ENCODE measurements at places on chromosomes 7 and 10.

GRCh38 chr7:155918720-155919390 lies 106.6 kb upstream of the SHH start:
- DNase-seq: no peak

- DNase-seq: no peak
Observed at GRCh38 chr10:69382382-69383117, 34.2 kb downstream of the TACR2 start.

DNA sequence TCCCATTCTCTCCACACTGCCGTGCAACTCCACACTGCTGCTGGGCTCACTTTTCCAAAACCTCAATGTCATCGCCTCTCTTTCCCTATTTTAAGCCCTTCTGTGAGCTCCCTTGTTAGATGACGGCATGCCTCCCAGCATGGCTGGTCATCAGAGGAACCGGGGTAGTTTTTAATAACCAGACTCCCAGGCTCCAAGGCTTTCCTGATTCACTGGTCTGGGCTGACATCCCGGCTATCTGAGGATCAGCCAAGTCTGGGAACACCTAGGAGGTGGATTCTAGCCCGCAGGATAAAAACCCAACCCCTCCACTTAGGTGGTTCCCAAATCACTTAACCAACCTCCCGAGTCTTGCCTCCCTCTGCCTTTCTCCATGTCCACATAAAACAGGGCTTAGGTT lies 295.4 kb upstream of the FZD8 start:
- DNase-seq: no peak

- DNase-seq: no peak
Observed at GRCh38 chr10:88299787-88300186, 283.3 kb downstream of the RNLS start.

GRCh38 chr7:2106440-2106839 lies 126.3 kb downstream of the MAD1L1 start:
- no peak for DNase-seq

GRCh38 chr7:157210682-157211081 lies 72.0 kb downstream of the UBE3C start:
- no peak for DNase-seq

GRCh38 chr10:10911471-10911921 lies 106.2 kb upstream of the CELF2 start:
- DNase-seq: no peak

GRCh38 chr10:108789336-108789735 lies 1134.0 kb downstream of the XPNPEP1 start:
- DNase-seq: no peak

DNA sequence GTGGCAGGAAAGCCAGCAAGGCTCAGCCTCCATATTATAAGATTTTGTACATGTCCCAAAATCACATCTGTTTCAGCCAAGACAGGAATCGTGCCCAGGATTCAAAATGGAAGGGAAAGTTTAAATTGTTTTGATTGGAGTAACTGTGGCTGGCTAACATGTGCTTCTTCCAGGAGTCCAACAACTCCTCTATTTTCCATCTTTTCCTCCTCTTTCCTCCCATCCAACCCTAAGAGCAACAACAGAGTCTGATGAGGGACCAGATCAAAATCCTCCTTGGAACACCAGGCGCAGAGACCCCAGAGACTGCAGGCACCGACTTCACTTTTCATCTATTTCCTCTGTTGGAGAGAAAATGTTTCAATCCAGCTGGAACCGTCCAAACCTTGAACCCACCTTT lies 36.0 kb upstream of the SVIL start:
- DNase-seq: no peak

GRCh38 chr10:5818894-5819293 lies 5.7 kb upstream of the GDI2 start:
- peak; percentile 45 for DNase-seq

- peak; percentile 74 for DNase-seq
Observed at GRCh38 chr7:30800785-30801252, 29.6 kb downstream of the MINDY4 start.

DNA sequence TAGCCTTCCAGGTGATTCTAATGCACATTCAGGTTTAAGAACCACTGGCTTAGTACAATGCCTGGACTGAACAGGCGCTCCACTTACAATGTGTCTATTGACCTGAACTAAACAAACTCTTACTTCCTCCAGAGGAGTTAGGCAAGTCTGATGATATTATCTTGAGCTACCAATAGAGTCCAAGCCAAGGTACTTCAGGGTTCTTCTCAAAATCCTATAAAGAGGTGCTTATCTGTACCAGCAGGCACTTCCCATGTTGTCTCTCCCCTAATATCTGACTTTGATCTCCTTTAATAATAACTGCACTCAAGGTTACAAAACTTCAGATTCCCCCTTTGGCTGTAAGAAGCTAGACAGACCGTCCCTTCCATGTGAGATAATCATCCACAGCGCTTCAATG lies 157.0 kb upstream of the SVIL start:
- no peak for DNase-seq

- DNase-seq: no peak
Observed at GRCh38 chr10:77287647-77288120, 349.9 kb downstream of the KCNMA1 start.

- DNase-seq: peak; percentile 69
Observed at GRCh38 chr10:89163265-89163995, 43.7 kb downstream of the CH25H start.

DNA sequence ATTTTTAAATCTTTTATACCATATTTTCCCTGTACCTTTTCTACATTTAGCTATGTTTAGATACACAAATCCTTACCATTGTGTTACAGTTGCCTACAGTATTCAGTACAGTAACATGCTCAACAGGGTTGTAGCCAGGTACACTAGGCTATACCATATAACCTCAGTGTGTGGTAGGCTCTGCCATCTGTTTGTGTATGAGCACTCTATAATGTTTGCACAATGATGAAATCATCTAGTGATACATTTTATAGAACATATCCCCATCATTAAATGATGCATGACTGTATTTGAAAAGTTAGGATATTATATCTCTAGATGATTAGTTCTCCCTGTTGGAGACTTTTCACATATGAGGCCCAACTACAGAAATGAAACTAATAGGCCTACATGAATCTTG lies 188.6 kb downstream of the STK31 start:
- no peak for DNase-seq

GRCh38 chr10:132512693-132513345 lies 24.8 kb upstream of the INPP5A start:
- DNase-seq: no peak

DNA sequence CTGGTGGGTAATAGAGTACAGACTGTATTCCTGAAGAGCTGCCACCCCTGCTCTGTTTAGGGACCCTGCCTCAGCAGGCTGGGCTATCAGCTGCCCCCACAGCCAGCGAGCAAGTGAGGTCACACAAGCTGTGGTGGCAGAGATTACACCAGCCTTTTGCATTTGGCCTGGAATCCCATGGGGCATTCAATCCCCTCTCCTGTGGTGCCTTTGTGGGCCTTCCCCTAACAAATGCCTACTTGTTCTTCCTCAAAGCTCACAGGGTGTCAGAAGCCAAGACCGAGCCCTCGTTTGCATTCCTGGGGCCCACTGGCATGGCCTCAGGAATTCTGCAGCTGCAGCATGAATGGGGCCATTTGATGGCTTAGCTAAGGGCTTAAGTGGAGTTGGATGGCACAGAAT lies 212.7 kb upstream of the PHYHIPL start:
- no peak for DNase-seq

- DNase-seq: no peak
Observed at GRCh38 chr10:77795426-77796055, 131.0 kb downstream of the DLG5 start.

DNA sequence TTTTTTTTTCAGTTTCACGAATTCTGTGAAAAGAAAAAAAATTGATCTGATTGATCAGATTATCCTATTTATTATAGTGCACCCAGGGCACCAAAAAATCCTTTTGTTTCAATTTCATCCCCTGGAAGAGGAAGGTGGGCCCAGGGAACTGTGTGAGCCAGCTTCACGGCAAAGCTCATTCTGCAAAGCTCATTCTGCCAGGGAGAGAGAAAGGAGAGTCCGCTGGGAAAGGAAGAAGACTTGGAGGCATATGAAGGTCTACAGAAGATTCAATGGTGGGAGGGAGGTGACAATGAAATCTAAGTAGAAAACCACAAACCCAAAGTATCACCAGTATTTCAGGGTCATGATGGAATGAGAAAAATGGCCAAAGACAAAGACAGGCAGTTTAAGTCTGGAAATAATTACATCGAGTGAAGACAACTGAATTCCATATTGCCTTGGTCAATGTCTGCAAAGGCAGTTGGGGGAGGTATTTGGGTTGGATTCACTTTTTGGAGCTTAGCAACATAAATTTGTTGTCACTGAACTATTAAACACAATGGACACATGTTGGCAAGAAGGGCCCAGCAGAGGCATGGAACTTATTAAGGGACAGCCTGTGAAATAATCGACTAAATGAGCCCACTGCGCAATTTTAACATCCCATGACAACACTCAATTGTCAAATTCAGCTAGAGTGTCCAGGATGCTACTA lies 587.8 kb upstream of the MKI67 start:
- DNase-seq: no peak

GRCh38 chr10:68301301-68301700 lies 30.6 kb upstream of the HNRNPH3 start:
- DNase-seq: no peak

DNA sequence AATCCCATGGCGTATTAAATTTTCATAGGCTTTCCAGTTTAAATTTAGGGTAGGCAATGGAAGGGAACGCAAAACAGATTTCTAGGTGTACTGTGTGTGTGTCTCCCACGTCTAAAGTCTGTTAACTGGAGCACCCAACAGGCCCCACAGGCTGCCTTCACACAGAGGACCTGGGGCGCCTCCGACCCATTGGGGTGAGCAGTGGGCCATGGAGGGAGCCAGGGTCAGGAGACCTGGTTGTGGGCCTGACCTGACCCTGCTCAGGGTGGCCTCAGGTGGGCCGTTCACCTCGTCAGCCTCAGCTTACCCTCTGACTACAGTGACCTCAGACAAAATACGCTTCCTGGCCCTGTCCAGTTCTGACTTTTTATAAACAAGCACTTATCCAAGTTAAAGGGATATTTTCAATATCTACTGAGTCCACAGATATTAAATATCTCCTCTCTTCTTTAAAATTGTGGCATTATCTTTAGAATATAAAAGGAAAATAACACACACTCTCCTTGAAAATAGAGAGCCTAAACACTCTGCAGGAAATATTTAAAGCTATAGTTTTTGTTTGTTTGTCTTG lies 159.6 kb downstream of the EGFR start:
- no peak for DNase-seq

GRCh38 chr10:33211106-33211878 lies 123.2 kb downstream of the NRP1 start:
- DNase-seq: no peak

- peak; percentile 19 for DNase-seq
Observed at GRCh38 chr7:10940704-10941355, 32.8 kb upstream of the PHF14 start.

DNA sequence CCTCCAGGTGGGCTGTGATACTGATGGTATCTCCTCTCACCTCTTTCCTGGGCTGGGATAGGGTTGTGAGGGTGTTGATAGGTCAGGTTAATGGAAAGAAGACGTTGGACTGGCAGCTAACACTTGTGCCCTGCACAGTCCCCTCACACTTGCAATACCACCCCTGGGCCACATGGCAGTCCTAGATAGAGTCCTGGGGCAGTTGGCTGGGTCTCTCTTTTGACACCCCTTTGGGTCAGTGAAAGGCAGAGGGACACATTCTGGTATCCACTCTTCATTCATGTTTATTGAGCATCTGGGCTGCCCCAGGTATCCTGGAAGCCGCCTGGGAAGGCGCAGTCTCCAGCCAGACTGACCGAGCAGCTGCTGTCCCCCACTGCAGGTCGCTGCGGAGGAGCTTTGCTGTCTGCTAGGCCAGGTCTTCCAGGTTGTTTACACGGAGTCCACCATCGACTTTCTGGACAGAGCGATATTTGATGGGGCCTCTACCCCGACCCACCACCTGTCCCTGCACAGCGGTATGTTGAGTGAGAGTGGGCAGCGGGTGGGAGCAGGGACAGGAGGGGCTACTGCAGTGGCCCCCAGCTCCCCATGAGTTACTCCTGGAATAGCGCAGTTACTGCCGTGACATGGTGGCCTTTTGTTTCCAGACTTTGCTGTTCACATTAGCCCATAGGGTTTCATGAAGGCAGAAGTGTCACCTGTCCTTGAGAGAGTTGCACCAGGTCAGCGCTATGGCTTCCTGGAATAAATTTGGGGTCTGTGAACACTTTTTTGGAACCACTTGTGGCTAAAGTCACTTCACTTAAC lies 19.1 kb downstream of the NACAD start:
- no peak for DNase-seq

DNA sequence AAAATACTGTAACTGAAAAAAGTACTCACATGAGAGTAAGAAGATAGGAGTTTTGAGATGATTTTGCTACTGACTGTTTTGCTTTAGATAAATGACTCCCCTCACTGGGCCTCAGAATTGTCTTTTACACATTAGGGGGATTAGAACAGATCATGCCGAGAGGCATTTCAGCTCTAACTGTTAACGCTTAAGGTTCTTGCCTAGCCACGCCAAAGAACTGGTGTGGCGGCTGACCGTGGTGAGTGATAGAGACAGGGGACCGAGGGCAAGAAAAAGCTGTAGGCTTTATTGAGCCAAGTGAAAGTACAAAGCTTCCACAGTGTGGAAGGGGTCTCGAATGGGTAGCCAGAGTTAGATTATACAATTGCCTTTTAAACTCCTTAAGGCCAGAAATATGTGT lies 368.5 kb upstream of the MYO3A start:
- DNase-seq: no peak

DNA sequence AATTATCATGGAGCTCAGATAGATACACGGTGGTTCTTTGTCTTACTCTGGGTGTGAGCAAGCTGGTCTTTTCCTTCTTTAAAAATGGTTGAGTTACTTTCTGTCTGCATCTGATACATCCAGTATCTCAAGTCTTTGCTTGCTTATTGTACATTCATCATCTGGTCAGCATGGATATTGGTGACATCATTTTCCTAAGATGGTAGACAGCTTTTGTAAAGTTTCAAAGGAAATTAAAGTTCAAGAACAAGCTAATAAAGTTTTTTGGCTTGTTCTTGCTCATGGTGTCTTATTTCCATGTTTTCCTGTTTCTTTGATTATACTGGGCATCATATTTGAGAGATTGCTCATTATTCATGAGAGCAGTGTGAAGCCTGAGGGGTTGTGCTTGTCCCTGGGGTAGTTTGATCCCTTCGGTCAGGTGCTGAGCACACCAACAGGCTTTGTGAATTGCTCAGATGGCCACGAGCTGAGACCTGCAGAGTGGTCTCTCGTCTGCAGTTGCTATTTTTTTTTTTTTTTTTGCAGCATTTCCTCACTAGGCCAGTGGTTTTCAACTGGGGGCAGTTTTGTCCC lies 38.5 kb downstream of the MGMT start:
- DNase-seq: no peak

DNA sequence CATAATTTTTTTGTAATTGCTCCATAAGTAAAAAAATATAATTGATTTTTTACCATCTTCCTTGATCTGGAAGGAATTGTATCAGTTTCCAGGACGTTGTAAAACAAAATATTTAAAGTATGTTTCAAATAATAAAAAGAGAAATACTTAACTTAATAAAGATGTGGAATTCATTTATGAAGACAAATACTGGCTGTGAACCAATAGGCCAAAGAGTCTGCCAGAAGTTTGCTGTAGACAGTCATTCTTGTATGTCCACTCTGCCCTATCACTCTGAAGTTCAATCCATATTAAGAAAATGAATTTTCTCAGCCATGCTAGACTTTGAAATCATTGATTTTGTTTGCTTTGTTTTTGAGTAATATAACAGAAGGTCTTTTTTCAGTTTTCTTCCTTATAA lies 256.4 kb downstream of the TRIL start:
- DNase-seq: no peak

All from GM20000 (cell line).